ENCODE measurements at places on chromosomes 3 and 15. TPM values are rescaled to one million over a fixed set of nuclear protein-coding genes. Genes with fewer than 3 reads are reported as not detected.

- DNase-seq: peak; percentile 13
Measured at GRCh38 chr3:5568451-5568850, 380.9 kb downstream of the EDEM1 start.

The GOLGA6B gene
- 1.9 TPM for total RNA-seq

The CHRM5 gene
- not detected for total RNA-seq

The DNAH12 gene
- total RNA-seq: not detected

The PLOD2 gene
- 36.6 TPM for total RNA-seq
